ENCODE measurements at places on chromosomes 16 and 17.

DNA sequence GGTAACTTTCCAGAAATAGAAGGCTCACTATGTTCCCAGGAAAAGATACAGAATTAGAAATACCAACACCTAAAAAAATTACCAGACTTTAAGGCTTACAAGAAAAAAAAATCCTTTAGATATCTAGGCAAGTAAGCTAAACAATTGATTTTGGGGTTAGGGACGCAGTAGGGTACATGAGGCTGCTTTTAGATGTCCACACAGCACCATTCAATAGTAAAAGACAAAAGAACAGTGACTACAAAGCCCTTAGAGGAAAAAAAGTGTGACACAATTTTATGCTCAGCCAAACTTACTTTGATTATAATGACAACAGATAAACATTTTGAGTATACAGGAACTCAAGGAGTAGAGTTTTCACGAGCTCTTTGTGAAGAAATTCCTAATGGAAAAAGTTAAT, 29.9 kb downstream of the METTL16 start:
- DNase-seq: no peak

DNA sequence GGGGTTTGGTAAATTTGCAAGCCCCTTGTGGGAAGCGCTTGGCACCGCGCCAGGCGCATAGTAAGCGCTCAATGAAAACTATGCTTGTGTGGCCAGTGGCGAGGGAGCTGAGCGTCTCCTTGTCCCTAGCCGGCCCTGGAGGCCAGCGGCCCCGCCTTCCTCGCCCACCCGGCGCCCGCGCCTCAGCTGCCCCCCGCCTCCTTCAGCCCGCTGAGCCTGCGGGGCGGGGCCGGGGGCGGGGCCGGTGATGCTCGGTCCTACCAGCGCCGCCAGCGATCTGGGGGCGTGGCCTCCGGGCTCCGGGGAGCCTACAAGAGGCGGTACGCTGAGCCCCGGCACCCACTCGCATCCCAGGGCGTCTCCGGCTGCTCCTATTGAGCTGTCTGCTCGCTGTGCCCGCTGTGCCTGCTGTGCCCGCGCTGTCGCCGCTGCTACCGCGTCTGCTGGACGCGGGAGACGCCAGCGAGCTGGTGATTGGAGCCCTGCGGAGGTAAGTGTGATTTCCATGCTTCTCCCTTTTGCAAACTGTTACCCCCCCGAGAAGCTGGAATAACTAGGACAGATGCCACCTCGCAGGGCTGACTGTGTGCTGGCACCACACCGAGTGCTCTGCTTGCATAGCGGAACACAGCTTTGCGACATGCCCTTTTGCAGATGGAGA, at the start of gene CRISPLD2:
Gene CRISPLD2, plus strand, starts transcription at position 342 of the 661 bp plus-strand sequence. CDS start 18,511 bp downstream, outside the sequence.
- peak; percentile 77 for DNase-seq

GRCh38 chr17:65017207-65017774, 39.2 kb downstream of the GNA13 start:
- DNase-seq: no peak

DNA sequence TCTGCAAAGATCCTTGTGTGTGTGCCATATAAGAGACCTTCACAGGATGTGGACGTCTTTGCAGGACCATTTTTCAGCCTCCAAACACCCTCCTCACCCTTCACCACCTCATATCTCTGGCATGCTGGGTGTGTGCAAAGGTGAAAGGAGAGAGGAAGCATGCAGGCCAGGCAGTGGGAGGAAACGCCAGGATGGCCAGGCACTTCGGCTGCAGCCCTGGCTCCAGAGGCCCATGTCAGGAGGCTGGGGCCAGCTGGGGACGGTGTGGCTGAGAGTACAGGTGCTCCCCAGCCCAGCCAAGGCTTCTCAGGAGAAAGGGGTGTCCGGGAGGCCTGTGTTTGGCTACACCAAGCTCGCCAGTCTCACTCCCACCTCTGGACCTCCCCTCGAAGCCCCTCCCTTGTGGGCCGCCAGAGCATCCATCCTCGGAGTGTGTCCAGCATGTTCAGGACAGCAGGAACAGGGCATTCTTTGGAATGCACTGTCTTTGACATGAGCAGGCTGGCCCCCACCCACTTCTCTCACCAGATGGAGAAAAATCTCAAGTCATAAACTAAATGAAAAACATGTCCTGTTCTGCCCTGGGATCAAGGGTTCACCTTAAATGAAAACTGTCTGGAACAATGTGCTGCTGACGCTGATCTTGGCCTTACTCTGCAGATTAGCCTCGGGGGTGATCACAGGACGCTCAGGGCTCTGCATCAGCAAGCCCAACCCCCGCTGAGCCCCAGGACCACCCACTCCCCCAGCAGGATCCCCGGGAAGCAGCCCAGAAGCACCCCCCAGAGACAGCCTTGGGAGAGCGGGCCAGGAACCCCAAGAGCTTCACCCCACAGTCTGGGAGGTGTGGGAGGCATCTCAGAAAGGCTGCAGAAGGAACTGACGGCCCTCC, 15.9 kb downstream of the PEMT start:
- DNase-seq: no peak

DNA sequence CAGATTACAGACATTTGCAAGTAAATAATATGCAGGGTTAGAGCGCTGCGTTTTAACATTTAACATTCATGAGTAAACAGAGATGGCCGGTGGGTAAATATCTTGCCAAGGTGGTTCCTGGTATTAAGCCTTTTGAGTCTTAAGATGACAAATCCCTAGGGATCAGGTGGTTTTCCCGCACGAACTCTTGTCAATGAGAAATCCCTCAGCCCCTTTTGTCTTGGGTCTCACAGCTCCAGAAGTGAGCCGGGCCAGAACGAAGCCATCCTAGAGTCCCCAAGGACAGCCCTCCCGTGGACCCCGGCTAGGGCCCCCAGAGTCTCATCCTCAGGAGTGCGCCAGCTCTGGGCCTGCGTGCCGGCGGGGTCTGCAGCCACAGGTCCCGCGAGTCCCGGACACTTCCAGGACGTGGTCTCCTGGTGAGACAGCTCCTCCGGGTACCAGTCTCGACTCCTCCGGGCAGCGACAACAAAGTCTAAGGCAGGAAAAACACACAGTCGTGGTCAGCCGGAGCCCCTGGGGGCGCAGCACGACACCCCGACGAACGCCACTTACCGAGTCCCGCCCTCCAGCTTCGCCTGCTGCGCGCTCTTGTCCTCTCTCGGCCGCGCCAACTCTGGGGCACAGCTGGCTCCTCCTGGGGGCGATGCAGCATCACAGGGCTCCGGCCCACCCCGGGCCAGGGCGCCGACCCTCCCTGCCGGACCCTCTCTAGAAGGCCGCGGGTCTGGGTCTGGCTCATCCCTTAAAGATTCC, 13.3 kb downstream of the MIS12 start:
- no peak for DNase-seq

GRCh38 chr17:42530952-42531454, 5.0 kb upstream of the NAGLU start:
- DNase-seq: no peak

Data from effector CD4-positive, alpha-beta T cell (primary cell).